NK-92 treated with Interleukin-12 subunit alpha and Interleukin-12 subunit beta, amount 100 ng/mL, for 24 hours (cell line): ENCODE measurements at places on chromosomes 16 and 17.

- DNase-seq = no peak
Observed at GRCh38 chr16:46962629-46963028, 10.8 kb downstream of the DNAJA2 start.

DNA sequence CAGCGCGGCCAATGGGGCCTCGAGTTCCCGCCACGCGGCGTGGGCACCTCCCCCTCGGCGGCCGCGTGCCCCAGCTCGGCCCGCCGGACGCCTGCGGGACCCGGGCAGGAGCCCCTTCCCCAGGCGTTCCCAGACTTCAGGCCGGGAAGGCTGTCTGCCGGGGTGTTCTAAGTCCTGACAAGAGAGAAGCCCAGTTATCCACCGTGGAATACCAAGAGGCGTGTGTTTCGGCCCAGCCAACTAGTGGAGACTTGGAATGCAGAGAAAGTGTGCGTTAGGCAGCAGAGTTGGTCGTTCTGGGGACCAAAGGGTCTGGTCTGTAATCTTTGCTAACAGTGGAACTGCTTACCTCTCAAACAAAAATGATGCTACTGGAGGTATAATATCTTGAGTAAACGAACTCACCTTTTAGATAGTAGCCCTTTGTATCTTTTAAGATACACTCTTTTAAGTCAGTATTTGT, 251 bp upstream of the HSF5 start:
- DNase-seq = no peak

GRCh38 chr16:3013491-3013951, 798 bp downstream of the CLDN9 start:
- no peak for DNase-seq

- DNase-seq = no peak
Observed at GRCh38 chr17:75810216-75810615, 25.6 kb downstream of the UNK start.

- DNase-seq = no peak
Observed at GRCh38 chr17:17466511-17466910, 10.3 kb upstream of the MED9 start.

- DNase-seq = no peak
Observed at GRCh38 chr17:64410750-64411490, 20.3 kb upstream of the PECAM1 start.

GRCh38 chr16:2009164-2009711, 383 bp downstream of the ZNF598 start:
- DNase-seq = no peak

- no peak for DNase-seq
Observed at GRCh38 chr17:59688008-59688407, 19.2 kb downstream of the PTRH2 start.

DNA sequence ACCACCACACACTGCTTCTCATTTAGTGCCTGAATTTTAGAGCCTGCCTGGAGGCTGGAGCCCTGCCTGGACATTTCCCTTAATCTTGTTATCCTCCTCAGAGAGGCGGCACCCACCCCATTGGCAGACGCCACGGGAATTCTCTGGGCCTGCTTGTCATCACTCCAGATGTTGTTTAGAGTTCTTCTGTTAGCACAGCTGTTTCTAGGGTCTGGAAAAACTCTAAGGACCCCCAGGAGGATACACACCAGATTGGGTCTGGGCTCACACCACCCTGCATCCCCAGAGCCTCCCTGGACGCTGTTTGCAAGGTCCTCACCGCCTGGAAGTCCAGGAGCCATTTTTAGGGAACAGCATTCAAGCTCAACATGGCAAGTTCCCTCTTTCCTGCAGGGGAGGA, 565 bp upstream of the XAF1 start:
- no peak for DNase-seq

GRCh38 chr17:59372138-59372751, 40.8 kb downstream of the YPEL2 start:
- no peak for DNase-seq

- DNase-seq = no peak
Observed at GRCh38 chr17:75428543-75429469, 23.3 kb upstream of the GRB2 start.

- DNase-seq = no peak
Observed at GRCh38 chr17:45946841-45947256, 52.2 kb upstream of the STH start.

DNA sequence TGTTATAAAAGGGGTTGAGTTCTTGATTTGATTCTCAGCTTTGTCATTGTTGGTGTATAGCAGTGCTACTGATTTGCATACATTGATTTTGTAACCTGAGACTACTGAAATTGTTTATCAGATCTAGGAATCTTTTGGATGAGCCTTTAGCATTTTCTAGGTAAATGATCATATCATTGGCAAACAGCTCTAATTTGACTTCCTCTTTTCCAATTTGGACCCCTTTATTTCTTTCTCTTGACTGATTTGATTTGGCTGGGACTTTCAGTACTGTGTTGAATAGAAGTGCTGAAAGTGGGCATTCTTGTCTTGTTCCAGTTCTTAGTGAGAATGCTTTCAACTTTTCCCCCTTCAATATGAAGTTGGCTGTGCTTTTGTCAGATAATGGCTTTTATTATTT, 45.4 kb downstream of the ITGAM start:
- DNase-seq = no peak

DNA sequence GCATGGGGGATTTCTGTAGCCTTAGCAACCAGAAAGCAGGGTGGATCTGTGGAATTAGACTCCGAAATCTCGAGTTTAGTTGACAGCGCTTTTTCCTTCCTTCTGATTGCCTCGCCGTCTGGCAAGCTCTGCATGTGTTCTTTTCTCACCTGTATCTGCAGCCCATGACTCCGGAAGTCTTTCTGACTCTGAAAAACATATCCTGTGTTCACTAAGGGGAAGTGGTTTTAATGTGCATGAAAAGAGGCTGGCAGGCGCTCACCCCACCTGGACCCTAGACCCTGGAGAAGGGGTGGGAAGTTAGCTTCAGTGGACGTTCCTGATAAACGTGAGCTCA, 158.5 kb downstream of the RPTOR start:
- no peak for DNase-seq

DNA sequence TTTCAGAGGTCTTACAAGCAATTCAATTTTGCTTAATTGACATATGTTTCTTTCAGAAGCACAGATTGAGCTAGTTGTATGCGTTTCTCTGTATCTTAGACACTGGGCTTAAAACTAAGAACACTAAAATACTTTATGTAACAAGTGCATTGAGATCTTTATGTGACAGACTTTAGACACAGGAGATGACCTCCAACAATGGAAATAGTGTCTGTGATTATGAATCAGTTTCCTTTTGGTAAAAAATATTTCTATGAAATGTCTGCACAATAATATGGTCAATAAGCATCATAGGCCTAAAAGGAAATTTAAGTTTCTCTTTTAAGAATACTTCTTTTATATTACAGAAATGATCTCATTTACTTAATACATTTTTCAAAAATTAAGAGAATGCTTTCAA, 153.2 kb downstream of the SKAP1 start:
- DNase-seq = no peak

DNA sequence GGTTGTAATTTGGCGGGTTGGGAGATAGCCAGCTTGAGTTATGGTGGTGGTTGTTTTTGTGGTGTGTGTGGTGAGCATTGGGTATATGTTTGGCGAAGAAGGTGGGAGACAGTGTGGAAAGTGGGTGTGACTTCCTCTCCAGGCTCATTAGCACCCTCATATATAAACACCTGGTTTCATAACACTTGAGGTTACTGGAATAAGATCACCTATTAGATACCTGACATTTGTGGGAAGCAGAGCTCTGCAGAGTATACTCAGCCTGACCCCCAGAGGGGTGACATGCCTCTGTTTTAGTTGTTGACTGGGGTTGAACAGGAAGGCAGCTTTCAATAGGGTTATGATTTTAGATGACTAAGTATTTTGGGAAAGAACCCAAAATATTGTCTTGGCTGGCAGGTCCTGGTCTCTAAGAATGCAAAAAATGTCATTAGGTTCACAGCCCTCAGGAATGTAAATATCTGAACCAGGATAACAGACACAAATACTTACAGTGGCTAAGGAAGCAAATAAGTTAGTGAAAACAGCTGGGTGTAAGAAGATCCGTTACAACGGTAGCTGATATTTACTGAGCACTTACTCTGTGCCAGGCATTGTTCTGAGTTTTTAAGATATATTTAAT, 18.3 kb upstream of the EFCAB13 start:
- no peak for DNase-seq

- no peak for DNase-seq
Observed at GRCh38 chr16:53945996-53946395, 242.0 kb downstream of the FTO start.

DNA sequence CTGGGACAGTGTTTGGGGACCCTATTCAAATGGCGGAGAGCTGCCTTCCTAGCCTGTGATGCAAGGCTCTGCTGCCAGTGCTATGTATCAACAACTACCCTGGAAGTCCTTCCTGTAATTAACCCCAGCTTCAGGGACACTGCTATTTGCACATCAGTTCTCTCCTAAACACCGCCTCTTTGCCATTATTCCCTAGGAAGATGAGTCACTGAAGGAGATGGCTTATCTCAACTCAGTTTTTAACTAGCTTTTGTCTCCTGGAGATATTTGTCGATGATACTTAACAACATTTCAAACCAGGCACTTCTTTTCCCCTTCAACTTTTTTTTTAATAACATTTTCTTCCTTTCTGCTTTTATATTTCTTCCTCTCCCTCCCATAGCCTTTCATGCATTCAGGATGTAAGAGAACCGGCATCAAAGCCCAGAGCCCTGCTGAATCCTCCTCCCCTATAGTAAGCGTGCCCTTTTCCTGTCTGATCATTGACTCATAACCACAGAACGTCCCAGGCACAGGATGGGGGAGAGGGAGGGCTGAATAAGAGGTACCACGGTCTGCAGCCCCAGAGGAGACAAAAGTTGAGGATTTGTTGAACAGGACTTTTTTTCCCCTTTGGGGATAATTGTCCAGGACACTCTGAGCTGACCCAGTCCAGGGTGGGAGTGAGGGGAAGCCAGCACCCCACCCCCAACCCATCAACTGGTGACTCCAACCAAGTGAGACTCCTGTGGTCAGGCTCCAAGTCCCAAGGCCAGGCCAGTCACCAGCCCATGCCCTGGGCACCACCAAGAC, 387.8 kb upstream of the SALL1 start:
- peak; percentile 47 for DNase-seq

- DNase-seq = no peak
Observed at GRCh38 chr17:49146620-49147306, 14.2 kb downstream of the B4GALNT2 start.

DNA sequence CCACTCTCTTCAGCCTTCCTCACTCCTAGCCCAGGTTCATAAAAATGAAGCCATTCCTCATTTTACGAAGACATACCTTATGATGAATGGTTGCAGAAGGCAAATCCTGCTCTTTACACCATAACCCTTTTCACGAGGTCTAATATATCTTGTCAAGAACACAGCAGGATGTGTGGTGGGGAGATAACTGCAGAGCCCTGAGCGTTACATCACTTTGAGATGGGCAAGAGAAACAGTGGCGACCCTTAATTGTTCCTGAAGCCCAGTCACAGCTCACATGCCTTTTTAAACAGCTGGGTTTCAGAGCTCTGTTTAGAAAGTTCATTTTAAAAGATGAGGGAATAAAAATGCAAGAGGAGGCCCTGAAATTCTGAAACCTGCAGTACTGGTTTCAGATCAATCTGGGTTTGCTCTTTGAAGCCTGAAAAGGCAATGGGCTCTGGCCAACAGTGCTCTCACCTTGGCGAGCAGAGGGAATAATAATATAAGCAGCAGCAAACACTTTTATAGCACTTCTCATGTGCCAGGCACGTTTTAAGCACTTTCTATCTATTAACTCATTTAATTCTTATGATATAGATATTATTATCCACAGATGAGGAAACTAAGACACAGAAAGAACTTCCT, 2.9 kb downstream of the FAM117A start:
- DNase-seq = no peak

GRCh38 chr16:66043326-66043725, 323.2 kb upstream of the CDH5 start:
- DNase-seq = no peak

- DNase-seq = no peak
Observed at GRCh38 chr17:17503566-17504130, 7.5 kb upstream of the RASD1 start.

DNA sequence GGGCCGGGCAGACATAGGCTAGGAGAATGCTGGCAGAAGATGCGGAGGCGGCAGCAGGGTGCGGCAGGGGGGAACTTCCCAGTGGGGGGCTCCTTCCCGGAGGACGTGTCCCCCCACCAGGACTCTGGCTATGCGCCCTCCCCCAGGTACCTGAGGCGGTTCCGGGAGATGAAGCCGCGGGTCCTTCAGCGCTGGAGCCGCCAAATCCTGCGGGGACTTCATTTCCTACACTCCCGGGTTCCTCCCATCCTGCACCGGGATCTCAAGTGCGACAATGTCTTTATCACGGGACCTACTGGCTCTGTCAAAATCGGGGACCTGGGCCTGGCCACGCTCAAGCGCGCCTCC, 3.4 kb downstream of the WNK4 start:
- no peak for DNase-seq

- no peak for DNase-seq
Observed at GRCh38 chr17:76481071-76481655, 13.8 kb downstream of the AANAT start.

- DNase-seq = no peak
Observed at GRCh38 chr16:30637944-30638343, 12.8 kb upstream of the PRR14 start.

DNA sequence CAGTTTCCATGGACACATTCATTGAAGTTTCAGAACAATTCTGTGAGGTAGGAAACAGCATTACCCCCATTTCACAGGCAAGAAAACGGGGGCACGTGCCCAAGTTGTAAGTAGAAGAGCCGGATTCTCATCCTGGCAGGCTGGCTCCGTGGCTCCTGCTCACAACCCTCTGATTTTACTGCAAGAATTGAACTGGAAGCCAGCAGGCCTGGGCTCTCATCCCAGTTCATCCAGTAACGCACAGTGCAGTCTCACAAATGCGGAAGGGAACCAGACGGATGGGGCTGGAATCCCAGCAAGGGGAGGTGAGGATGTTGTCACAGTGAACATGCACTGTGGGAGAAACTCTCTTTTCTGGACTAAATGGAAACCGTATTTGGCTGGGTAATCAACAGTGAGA, 40.7 kb upstream of the DOC2B start:
- DNase-seq = no peak

DNA sequence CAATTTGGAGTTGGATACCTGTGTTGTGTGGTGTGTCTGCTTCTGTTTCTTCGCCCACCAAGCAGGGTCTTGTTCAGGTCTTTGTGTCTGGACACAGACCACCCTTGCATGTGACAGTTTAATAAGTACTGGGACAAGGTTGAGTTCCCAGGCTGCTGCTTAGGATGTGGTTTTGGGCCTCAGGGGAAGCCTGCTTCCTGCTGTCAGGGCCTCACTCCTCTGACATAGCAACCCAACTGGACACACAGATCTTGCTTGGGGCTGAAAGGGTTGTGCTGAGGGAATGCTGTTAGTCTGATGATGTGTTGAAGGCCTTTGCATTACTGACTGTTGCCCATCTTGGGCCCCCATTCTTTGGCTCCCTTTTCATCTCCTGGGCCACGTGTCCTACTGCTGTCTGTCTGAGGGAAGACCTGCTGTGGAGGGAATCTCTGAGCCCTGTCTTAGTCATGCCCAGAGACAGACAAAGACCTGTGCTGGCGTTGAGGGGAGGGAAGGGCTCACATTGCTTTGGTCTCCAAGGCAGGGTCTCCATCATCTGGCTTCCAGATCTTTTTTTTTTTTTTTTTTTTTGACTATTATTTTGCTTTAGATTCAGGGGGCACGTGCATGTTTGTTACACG, 4.7 kb upstream of the TGFB1I1 start:
- DNase-seq = no peak
